CD4-positive, alpha-beta memory T cell (primary cell): ENCODE measurements at places on chromosomes 6 and 20. TPM values are rescaled to one million over a fixed set of nuclear protein-coding genes. Genes with fewer than 3 reads are reported as not detected.
A peak's percentile ranks its signal among the peaks of the same experiment; 100 is the strongest.

- DNase-seq = no peak
These were observed 632.8 kb downstream of the HACE1 start for GRCh38 chr6:104226790-104227446.

DNA sequence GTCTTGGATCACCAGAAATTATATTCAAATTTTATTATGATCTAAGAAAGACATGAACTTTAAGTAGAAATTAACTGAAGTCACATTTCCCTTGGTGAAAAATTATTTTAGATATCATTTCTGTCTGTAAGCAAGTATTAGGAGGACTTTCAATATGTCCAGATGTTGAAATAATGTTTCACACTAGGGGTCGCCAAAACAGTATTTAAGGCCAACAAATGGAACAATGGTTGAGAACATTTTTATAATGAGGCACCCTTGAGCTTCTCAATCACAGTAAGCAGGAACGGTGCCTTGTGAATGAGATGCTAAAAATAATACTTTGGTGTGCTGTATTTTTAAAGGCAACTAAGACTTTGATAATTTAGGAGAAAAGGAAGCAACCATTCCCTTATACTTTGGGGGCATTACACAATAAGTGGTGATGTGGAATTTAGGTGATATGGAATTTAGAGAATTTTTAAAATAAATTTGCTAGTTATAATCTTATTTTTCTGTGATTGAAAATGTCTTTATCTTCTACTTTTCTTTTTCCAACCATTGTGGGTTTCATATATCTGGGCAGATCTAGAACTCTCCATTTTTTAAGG lies 9.6 kb upstream of the SF3B5 start:
- DNase-seq = peak; percentile 67

GRCh38 chr20:1872459-1873097 lies 22.6 kb upstream of the SIRPA start:
- DNase-seq = no peak

GRCh38 chr6:152314483-152314832 lies 322.7 kb downstream of the SYNE1 start:
- no peak for DNase-seq

DNA sequence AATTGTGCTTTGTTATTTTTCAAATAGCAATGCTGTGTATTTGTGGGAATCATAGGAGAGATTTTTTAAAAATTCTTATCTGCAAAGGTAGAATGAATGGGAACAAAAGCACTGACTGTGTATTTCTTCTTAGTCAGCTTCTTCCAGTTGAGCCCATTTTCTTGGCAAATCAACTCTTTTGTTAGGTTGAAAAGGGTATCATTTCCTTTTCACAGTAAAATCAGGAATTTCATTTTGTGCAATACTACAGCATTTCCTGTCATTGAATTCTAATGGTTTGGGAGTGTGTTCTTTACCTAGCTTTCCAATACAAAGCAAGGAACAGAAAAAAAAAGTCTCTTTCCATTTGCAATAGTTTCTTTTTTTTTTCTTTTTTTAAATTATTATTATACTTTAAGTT lies 19.0 kb upstream of the EXOC2 start:
- DNase-seq = no peak

DNA sequence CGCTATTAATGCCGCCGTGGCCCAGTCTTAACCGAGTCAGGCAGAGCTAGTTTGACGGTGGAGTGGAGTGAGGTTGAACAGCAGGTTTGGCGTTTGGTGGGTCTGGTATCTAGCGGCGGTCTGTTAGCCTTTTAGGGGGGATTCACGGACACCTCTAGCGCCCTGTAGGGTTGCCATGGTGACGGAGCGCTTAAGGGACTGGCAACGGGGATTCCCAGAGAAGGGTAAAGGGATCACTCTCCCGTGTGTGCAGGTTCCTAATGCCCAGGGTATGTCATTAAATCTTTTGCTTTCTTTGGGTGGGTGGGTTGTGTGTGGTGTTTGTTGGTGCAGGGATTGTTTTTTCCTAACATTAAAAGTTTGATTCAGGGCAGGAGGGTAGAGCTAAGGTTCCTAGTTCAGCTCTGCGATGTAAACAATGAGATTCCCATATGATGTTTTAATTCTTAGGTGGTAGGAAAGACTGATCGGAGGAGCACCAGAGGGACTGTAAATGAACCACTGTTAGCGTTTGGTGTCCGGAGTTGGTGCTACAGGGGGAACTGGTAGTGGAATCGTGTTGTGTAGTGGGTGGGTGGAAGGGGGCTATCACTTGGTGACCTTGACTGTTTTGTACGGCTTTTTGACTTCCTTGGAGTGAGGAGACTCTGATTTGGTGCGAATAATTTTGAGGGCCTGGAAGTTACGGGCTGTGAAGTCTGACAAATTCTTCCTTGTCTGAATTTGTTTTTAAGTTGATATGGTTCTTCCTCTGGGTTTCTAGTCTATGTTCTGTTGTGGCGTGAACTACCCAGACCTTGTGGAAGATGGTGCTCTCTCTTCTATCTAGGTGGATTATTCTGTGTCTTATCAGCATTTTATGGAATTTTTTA lies 5.0 kb downstream of the BRD2 start:
- DNase-seq = peak; percentile 31

DNA sequence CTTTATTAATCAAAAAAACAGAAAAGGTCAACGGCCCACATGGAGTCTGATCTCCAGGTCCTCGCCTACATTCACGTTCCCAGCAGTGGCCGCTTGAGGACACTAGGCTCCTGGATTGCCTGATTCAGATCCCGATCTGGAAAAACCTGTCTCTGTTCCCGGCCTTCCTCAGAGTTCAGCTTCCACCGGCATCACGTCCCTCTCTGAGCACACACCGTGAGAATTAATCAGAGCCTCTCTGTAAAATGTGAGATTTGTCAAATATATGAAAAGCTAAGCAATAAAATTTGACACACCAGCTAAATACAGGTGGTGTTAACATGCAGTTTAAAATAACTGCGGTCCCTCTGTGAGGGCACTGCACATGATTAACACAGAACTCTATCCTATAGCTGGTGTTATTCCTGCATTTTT lies 122.8 kb upstream of the COL21A1 start:
- DNase-seq = no peak

DNA sequence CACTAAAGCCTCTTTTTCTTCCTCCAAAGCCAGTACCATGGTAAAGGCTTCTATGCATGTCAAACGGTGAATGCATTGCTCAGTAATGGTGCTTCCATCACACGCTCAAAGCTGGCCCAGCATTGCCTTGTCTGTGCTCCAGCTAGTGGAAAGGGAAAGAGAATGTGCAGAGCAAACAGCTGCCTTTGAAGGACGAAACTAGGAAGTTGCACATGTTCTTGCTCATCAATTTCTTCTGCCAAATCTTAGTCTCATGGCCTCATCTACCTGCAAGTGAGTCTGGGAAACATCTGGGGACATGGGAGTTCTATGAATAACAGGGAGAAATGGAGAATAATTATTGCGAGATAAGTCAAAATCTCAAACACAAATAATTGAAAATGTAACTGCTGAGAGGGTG lies 216.5 kb upstream of the SSTR4 start:
- no peak for DNase-seq

HLA-DRA gene
- total RNA-seq = 25.1 TPM

GRCh38 chr6:149331043-149331807 lies 13.7 kb downstream of the TAB2 start:
- no peak for DNase-seq

- DNase-seq = no peak
These were observed 388.5 kb downstream of the ZFAND3 start for GRCh38 chr6:38208028-38208427.

GRCh38 chr6:25005010-25005409 lies 69.2 kb upstream of the RIPOR2 start:
- DNase-seq = no peak

DNA sequence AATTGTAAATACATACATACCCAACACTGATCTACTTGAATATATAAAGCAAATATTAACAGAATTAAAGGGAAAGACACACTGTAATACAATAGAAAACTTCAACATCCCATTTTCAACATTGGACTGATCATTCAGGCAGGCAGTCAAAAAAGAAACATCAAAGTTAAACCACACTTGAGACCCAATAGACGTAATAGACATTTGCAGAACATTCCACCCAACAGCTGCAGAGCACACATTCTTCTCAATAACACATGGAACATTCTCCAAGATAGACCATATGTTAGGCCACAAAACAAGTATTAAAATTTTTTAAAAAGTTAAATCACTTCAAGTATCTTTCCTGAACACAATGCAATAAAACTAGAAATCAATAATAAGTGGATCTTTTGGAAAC lies 698.2 kb downstream of the COL12A1 start:
- DNase-seq = no peak

BLOC1S5 gene
- 24.9 TPM for total RNA-seq

DCDC2 gene
- total RNA-seq = 0.47 TPM

DNA sequence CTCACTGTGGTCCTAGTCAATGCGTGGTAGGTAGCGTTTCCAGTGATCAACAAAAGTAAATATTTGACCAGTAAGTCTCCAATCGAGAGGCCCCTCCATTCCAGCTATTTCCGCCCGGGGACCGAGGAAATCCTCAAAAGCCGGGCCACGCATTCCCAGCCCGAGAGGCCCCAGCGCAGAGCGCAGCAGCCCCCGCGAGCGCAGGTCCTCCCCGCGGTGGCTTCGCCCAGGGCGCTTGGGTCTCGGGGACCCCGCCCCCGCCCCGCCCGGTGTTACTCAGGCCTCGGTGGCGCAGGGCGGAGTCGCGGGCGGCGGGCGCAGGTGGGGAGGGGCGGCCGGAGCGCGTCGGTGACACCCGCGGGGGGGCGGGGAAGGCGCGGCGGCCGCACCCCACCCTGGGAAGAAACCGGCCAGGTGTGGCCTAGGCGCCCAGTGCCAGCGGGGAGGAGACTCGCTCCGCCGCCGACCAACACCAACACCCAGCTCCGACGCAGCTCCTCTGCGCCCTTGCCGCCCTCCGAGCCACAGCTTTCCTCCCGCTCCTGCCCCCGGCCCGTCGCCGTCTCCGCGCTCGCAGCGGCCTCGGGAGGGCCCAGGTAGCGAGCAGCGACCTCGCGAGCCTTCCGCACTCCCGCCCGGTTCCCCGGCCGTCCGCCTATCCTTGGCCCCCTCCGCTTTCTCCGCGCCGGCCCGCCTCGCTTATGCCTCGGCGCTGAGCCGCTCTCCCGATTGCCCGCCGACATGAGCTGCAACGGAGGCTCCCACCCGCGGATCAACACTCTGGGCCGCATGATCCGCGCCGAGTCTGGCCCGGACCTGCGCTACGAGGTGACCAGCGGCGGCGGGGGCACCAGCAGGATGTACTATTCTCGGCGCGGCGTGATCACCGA lies at the start of gene DSP:
TSS of gene DSP (plus strand) at position 497 of the 890 bp plus-strand sequence. CDS start at position 742, 245 bp downstream.
- peak; percentile 1 for DNase-seq

TP53TG5 gene
- total RNA-seq = not detected

SLC24A3 gene
- not detected for total RNA-seq

- DNase-seq = no peak
These were observed 250.0 kb downstream of the TAF4 start for GRCh38 chr20:61815678-61816077.

GRCh38 chr20:59576216-59576953 lies 28.0 kb upstream of the PHACTR3 start:
- no peak for DNase-seq

CLPSL2 gene
- total RNA-seq = not detected

DNA sequence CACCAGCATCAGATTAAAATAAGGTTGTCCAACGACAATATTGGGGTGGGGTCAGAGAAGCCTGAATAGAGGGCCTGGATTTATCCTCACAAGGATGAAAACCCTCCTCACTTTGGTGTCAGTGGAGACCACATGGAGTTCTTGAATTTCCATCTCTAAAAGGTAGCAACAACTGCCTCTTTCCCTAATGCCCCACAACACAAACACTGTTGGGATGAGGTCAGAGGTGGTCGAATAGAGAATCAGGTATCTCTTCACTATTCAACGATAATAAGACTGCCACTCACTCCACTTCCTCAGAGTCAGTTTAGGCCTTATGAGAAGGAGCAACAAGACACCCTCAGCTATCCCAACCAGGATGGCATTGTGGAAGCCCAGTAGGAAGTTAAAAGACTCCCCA lies 596.1 kb downstream of the HTR1B start:
- no peak for DNase-seq

DNA sequence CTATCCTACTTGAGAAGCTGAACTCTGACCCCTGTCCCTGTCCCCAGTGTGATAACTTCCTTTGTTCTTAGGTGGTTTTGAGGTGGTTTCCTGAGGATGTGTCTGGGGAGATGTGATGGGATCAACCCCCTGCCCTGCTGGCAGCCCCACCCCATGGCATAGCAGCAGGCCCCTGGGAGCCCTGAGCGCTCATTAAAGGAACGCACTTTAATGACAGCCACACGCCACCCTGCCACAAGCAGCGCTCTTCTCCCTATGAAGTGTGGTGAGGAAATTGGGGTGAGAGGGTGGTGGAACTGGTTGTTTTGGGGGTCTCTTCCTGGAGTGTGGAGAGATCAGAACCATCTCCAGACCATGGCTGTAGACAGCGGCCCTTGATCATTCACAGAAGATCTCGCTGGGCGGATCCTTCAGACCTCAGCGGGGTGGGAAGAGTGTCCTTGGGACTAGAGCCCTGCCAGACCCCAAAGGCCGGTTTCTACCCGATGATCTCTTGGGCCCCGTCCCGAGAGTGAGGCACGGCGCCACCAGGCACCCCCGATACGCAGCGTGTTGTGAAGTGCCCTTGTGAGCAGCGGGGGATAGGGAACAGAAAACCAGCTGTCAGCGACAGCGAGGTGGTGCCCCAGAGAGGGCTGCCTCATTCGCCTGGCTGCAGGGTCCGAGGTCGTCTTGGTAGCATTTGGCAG lies 45.4 kb downstream of the SYNJ2 start:
- no peak for DNase-seq

DNA sequence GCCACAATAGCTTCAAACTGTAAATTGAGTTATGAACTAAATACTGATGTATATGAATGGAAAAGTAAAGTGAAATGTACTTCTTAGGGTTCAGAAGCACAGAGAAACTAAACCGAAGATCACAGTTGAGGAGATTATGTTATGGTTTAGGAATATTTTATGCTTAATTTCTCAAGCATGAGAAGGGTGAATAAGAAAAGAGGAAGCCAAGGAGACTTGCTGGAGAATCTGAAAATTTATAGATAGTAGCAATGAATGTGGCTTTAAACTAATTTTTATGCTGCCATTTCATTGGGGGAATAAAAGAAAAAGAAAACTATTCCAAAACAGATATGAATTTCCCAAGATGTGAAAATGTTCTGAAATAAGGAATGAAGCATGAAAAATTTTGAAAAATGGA lies 5.6 kb downstream of the ANKS1A start:
- no peak for DNase-seq

- peak; percentile 45 for DNase-seq
These were observed 16.0 kb upstream of the TRIM38 start for GRCh38 chr6:25946631-25947030.

- DNase-seq = no peak
These were observed 43.8 kb downstream of the RALGAPA2 start for GRCh38 chr20:20668639-20669038.

GRCh38 chr6:43668151-43669028 lies 19.2 kb downstream of the MRPS18A start:
- peak; percentile 33 for DNase-seq
